ENCODE measurements at places on chromosomes 13 and 19. TPM values are rescaled to one million over a fixed set of nuclear protein-coding genes. Genes with fewer than 3 reads are reported as not detected.

The MATK gene
- not detected for total RNA-seq

The NDUFB7 gene
- 161 TPM for total RNA-seq

The CFAP97D2 gene
- not detected for total RNA-seq

GRCh38 chr13:28326056-28326455 lies 168.9 kb downstream of the FLT1 start:
- no peak overlapping the region for H3K4me3 ChIP-seq
- H3K36me3 ChIP-seq: no peaks in the 10 kb centered on the region
- no peak overlapping the region for H3K27ac ChIP-seq
- H3K4me1 ChIP-seq: peaks cover 13% of the 10 kb centered on the region

GRCh38 chr13:93744886-93745285 lies 518.3 kb downstream of the GPC6 start:
- no peak overlapping the region for H3K27ac ChIP-seq
- no peak overlapping the region for H3K4me3 ChIP-seq
- H3K4me1 ChIP-seq: no peaks in the 10 kb centered on the region
- H3K27me3 ChIP-seq: no peaks in the 10 kb centered on the region
- H3K36me3 ChIP-seq: no peaks in the 10 kb centered on the region

- H3K4me1 ChIP-seq: no peaks in the 10 kb centered on the region
- no peak overlapping the region for H3K27ac ChIP-seq
- no peaks in the 10 kb centered on the region for H3K27me3 ChIP-seq
- no peaks in the 10 kb centered on the region for H3K36me3 ChIP-seq
Observed at GRCh38 chr19:8233370-8233769, 24.2 kb downstream of the CERS4 start.

- no peak overlapping the region for H3K4me3 ChIP-seq
- no peaks in the 10 kb centered on the region for H3K27me3 ChIP-seq
- no peak for DNase-seq
- H3K36me3 ChIP-seq: peaks cover 2% of the 10 kb centered on the region
- H3K27ac ChIP-seq: no peak overlapping the region
Observed at GRCh38 chr13:21372530-21372929, 86.6 kb downstream of the ZDHHC20 start.

DNA sequence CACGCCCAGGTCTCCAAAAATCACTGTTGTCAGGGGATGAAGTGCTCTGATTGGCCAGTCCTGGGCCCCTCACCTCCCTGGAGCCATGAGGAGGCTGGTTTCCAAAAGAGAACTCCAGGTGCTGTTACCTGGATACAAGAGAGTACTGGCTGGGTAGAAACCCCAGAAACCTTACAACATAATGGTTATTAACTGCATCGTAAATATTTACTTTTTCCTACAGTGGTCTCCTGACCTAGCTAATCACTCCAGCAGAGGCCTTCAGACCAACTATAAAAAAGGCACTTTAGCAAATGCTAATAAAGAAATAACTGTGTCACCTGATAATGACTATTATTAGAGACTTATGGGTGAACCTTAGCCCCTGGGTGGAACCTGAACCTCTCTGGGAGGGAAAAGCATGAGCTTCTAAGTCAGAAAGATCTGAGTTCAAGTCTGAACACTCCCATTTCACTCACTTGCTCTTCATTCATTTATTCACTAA lies 1.5 kb upstream of the IGSF23 start:
- no peaks in the 10 kb centered on the region for H3K36me3 ChIP-seq
- no peak overlapping the region for H3K27ac ChIP-seq
- DNase-seq: no peak
- no peaks in the 10 kb centered on the region for H3K27me3 ChIP-seq
- no peak overlapping the region for H3K4me3 ChIP-seq

- DNase-seq: no peak
- H3K4me3 ChIP-seq: no peak overlapping the region
- H3K27ac ChIP-seq: no peak overlapping the region
- no peaks in the 10 kb centered on the region for H3K36me3 ChIP-seq
Observed at GRCh38 chr19:2412449-2412848, 14.9 kb downstream of the TIMM13 start.

DNA sequence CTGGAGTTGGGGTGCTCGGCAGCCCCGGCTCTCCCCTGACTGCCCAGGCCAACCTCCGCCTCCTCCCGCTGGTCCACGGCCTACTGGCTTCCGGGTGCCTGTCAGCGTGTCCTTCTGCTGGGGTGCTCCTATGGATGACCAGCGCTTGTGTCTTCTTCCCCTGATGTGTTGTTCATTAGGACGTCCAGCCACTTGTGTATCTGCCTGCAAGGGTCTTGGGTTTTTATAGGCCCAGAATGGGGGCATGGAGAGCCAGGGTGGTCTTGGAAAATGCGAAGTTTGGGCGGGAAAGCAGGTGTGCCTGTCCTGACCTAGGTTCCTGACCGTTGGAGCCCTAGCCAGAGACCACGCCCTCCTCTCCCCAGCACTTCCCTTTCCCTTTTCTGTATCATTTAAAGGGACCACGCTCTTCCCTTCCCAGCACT lies 139.8 kb downstream of the SLITRK5 start:
- H3K36me3 ChIP-seq: no peaks in the 10 kb centered on the region
- H3K4me3 ChIP-seq: no peak overlapping the region
- DNase-seq: no peak

DNA sequence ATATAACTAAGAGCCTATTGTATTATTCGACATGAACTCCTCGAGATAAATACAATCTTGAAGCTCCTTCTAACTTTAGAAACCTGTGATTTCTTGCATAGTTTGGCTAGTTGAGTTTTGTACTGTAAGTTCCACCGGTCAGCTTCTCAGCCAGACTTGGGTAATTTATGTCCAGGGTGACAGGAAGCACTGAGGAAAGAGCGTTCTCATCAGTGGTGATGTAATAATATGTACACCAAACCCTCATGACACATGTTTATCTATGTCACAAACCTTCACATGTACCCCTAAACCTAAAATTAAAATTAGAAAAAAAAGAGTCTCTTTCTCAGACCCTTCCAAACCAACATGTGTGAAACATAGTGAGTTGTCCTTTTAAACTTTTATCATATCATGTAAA lies 205.7 kb downstream of the KCNRG start:
- peaks cover 6% of the 10 kb centered on the region for H3K4me1 ChIP-seq
- H3K27me3 ChIP-seq: no peaks in the 10 kb centered on the region
- no peak overlapping the region for H3K4me3 ChIP-seq
- H3K27ac ChIP-seq: no peak overlapping the region
- DNase-seq: no peak
